AG04450 (cell line): ENCODE measurements at places on chromosomes 2 and 18.

- DNase-seq: no peak
These were observed 120.5 kb upstream of the POU3F3 start for GRCh38 chr2:104733226-104733943.

- DNase-seq: no peak
These were observed 145.1 kb upstream of the CELF4 start for GRCh38 chr18:37710726-37711125.

DNA sequence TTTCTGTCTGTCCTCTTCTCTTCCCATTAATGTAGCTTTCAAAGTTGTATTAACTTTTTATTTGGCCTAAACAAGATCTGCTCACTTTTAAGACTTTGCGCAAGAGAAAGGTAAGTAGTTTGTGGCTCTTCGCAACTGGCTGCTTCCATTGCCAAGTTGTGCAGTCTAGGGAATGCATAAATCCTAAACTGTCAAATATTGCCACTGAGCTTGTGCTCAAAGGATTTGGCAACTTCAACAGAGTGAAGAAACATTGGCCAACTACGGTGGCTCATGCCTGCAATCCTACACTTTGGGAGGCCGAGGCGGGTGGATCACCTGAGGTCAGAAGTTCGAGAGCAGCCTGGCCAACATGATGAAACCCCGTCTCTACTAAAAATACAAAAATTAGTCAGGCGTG lies 826.4 kb downstream of the EPHA4 start:
- no peak for DNase-seq

GRCh38 chr18:11391661-11392060 lies 217.7 kb upstream of the SLC35G4 start:
- no peak for DNase-seq

DNA sequence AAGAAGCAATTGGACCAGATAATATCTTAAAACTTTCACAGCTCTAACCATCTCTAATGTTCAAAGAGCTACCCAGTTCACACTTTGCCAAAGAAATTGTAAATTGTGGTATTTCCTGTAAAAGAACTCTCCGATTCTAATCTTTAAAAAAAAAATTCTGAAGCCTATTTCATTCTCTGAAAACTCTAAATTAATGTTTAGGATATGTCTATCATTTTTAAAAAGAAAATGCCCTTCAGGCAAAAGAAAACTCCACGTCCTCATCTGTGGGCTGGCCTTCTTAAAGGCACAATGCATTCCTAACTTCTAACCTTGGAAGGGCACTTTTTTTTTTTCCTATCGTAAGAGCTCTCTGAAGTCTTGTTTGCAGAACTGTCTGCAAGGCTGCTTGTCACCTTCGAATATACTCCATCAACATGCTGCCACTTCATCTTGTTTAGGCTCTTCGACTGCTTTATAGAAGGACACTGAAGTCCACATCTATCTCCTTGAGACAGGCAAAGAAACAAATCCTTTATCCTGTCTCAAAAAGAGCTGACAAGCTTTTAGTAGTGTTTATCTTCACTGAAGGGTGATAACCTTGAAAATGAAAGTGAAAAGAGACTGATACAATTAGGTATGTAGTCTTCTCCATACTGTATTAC lies 124.3 kb upstream of the SLC39A10 start:
- no peak for DNase-seq

DNA sequence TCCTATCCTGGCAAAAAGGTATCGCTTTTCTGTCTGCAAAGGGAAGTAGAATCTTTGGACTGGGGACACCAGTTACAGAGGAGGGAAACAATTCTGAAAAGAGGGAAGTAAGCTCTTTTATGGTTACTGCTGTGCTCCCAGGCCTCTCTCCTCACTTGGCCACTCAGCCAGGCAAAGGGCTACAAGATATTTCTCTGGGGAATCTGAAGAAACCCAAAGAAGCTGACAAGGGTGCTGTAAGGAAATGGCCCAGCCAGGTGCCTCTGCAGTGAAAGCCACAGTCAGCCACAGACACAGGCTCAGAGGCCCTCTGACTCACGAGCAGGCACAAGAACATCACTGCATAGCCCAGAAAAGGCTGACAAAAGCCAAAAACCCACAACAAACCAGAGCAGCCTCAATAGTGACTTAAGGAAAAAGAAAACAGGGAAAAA lies 5.8 kb downstream of the HDLBP start:
- no peak for DNase-seq

GRCh38 chr2:194363295-194363694 lies 1293.7 kb upstream of the SLC39A10 start:
- no peak for DNase-seq

- DNase-seq: no peak
These were observed 113.1 kb upstream of the SRD5A2 start for GRCh38 chr2:31693882-31694281.

GRCh38 chr2:196097864-196098660 lies 29.4 kb upstream of the DNAH7 start:
- no peak for DNase-seq

GRCh38 chr18:2825613-2826175 lies 21.1 kb upstream of the EMILIN2 start:
- no peak for DNase-seq

DNA sequence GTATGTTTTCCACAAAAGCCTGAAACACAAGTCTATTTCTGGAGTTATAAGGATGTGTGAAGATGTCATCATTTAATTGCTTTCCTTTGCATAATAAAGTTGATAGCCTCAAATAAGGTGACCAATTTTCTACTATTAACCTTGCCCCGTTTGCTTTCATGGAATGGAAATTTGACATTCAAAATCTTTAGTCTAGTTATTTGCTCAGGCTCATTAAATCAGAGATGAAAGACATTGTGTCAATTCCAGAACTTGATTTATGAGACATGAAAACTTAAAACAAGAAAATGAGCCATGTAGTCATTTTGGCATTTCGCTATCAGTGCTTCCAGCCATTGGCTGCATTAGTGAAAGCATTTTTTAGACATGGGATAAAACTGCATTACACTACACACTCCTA lies 91.5 kb upstream of the ZSWIM2 start:
- no peak for DNase-seq

DNA sequence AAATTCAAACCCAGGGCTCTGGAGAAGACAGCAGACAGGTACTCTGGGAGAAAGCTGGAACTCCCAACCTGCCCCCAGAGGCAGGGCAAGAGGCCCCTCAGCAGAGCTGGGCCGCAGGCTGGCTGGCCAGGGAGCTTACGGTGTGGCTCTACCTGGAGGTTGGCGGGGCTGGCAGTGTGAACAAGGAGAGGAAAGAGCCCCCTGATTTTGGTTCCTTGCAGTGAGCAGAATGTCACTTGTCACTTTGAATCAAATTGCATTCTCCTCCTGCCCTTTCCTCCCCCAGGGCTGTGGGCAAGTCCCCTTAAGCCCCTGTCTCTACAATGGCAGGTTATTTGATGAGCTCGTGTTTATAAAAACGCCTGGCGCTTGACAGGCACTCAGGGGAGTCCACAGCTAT lies 32.6 kb downstream of the MYO7B start:
- DNase-seq: no peak

DNA sequence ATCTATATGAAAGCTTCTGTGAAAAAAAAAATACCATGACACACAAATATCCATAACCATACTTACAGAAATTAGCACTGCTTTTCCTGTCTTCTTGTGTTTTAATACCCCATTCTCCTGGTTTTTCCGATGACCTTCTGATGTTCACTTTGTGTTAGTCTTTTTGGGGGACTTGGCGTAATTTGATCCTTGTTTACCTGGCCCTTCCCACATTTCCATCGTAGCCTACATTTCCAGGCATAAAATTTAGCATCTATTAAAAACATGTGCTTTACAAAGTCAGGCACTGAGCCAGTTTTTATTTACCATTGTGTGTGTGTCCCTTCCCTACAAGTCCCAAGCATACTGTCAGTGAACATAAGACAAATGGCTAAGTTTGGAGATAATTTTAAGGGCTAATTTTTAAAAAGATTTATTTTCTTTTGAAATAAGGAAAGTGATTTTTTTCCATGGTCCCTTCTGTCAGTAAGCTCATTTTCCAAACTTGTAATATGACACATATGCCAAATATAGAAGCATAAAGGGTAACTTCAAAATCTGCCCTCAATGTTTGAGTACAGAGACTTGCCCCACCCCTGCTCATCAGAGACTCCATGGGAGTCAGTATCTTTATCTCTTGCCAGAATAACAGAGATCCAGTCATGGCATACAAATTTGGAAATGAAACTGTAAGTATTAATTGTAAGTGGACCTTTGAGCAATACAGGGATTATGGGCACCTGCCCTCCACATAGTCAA lies 27.3 kb downstream of the SESTD1 start:
- DNase-seq: no peak

DNA sequence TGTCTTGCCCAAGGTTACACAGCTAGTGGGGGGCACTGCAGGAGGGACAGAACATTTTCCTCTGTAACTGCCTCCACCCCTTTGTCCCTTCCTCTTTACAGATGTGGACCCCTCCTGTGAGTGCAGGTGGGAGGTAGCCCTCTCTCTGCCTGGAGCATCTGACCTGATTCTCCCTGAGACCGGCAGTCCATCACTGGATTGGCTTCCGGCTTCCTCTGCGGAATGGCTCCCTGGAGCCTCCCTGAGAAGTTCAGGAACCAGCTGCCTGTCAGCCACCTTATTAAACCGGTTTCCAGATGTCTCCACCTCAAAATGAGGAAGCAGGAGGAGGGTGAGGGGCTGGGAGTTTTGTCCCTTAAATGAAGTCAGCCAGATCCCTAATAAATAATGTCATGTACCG lies 67.3 kb upstream of the TNP1 start:
- DNase-seq: no peak

GRCh38 chr2:212117926-212118325 lies 420.7 kb downstream of the ERBB4 start:
- DNase-seq: no peak

DNA sequence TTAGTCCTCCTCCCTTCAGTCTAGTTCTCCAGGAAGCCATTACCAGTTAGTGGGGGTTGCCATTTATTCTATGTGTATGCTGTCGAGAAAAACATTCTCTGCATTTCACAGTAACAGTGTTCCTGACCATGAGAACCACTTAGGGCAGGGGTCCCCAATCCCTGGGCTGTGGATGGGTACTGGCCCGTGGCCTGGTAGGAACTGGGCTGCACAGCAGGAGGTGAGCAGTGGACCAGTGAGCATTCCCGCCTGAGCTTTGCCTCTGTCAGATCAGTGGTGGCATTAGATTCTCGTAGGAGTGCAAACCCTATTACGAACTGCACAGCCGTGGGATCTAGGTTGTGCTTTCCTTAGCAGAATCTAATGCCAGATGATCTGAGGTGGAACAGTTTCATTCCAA lies 15.8 kb downstream of the ITGA4 start:
- no peak for DNase-seq

DNA sequence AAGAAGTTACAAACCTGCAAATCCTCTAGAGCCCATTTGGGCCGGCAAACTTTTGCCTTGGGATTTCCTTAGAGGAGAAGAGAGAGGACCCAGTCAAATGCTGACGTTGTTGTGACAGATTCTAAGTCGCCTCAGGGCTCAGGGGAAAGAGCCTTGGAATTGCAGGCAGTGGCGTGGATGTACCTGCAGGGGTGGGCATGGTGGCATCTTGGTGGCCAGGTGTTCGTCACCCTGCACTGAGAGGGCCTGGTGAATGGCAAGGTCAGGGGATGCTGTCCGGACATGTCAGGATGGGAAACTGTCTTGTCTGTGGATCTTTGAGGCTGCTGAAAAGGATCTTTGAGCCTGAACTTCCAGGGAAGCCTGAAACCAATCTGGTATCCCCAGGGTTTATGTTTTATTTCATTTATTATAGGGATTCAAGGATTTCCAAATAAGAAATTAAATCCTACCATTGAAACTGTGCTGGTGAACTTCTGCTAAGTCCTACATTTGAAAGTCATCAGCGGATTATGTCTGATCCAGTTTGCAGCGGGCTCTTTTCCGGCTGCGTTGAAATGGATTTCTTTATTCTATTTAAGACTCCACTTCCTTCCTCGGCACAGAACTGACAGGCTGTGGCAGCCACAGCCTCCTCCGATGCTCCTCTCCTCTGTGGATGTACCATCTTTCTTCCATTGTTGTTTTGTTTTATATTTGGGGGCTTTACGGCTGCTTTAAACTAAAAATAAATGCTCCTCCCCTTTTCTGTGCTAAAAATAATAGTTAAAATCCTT lies 207.6 kb downstream of the AGAP1 start:
- no peak for DNase-seq

- peak; percentile 78 for DNase-seq
These were observed 23.6 kb downstream of the ANKRD44 start for GRCh38 chr2:197286805-197287595.

DNA sequence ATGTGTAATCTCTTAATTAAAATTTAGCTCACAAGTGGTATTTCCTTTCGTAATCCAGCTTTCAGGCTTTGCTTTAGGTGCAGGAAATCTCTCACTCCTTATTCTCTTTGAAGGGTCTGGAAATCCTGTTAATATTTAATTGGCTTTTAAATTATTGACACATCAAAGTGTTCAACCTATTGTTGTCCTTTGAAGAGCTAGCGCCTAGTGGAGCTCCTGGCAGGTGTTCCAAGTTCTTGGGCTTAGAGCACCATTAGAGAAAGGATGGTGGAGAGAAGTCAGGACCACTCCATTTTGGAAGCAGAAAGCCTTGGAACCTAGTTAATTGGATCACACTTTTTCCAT lies 92.4 kb downstream of the CABLES1 start:
- no peak for DNase-seq

- DNase-seq: no peak
These were observed 27.7 kb downstream of the ACTR2 start for GRCh38 chr2:65255356-65255755.

DNA sequence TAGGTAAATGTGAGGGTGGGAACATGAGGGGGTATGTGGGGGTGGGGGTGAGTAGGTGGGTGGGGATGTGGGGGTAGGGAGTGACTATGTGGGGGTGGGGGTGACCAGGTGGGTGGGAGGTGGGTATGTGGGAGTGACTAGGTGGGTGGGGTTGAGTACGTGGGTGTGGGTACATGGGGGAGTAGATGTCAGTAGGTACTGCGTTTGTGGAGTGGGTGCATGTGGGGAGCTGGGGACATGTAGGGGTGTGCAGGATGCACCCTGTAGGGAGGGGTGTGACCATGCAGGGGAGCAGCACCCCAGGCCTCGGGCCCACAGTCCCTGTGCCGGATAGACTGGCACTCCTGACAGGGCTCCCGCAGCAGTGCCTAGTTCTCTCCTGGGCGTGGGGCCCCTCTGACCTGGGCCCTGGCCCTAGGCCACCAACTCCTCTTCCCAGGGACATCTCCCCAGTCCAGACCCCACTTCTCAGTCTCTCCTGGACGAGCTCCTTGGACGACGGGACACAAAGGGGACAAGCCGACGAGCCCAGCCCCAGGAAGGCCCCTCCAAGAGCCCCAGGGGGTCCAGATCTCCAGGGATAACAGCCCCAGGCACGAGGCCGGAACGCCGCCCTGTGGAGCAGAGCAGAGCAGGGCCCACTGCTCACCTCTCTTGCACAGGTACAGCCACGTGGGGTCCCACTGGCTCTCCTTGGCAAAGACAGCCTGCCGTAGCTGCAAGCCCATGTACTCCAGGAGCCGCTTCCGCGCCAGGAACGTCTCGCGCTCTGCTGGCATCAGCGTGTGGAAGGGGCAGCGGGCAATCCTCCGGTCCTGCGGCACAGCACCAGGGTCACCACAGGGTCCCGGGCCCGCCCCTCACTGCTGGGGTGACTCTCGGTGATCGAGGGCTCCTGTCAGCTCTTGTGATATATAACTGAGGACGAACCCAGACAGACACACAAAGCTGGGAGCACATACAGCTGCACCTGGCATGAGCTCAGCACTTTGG lies 58.2 kb downstream of the ANKMY1 start:
- DNase-seq: no peak

- DNase-seq: no peak
These were observed 16.1 kb upstream of the DPP4 start for GRCh38 chr2:162090109-162090508.

GRCh38 chr18:44643004-44643403 lies 37.7 kb upstream of the SETBP1 start:
- DNase-seq: no peak
